A549 treated with Hydrocortisone at 1 μM for 4 hours (cell line): ENCODE measurements at places on chromosomes 7 and 10. TPM values are rescaled to one million over a fixed set of nuclear protein-coding genes. Genes with fewer than 3 reads are reported as not detected.

Gene UNCX
- total RNA-seq: 0.05 to 0.08 TPM (median 0.07 TPM) in 3 of 5 replicates, not detected in the others

Gene PIK3AP1
- total RNA-seq: 0.54 to 0.86 TPM (median 0.67 TPM) in 5 replicates

Gene FKBP6
- total RNA-seq: not detected in 5 replicates

Gene THSD7A
- total RNA-seq: 1.3 to 2.7 TPM (median 2.2 TPM) in 5 replicates

Gene HECW1
- 14.4 to 18.0 TPM (median 17.1 TPM) in 5 replicates for total RNA-seq

Gene AKR1D1
- not detected in 5 replicates for total RNA-seq

Gene ZNF503
- total RNA-seq: 6.7 to 9.0 TPM (median 8.5 TPM) in 5 replicates

Gene TMEM184A
- total RNA-seq: 7.0 to 9.9 TPM (median 9.0 TPM) in 5 replicates

Gene CUBN
- total RNA-seq: 0.06 to 0.10 TPM (median 0.08 TPM) in 5 replicates

Gene TMEM273
- total RNA-seq: not detected in 5 replicates

Gene PIP
- 0.35 to 0.64 TPM in 2 of 5 replicates, not detected in the others for total RNA-seq

Gene NAT16
- 0.08 to 0.17 TPM (median 0.15 TPM) in 5 replicates for total RNA-seq

Gene ADCYAP1R1
- total RNA-seq: 0.06 to 0.10 TPM in 2 of 5 replicates, not detected in the others

Gene PIK3CG
- not detected in 5 replicates for total RNA-seq

Gene SCIN
- total RNA-seq: 0.28 to 0.44 TPM (median 0.36 TPM) in 5 replicates

Gene CRPPA
- total RNA-seq: 0.43 to 0.78 TPM (median 0.74 TPM) in 5 replicates

Gene SLC25A40
- total RNA-seq: 5.7 to 11.0 TPM (median 7.7 TPM) in 5 replicates

Gene PVRIG
- total RNA-seq: 0.05 TPM in 1 of 5 replicates, not detected in the others

Gene LHFPL3
- not detected in 5 replicates for total RNA-seq

Gene FRMPD2
- total RNA-seq: 0.07 to 0.15 TPM (median 0.13 TPM) in 3 of 5 replicates, not detected in the others

Gene IGFBP1
- total RNA-seq: 48.1 to 74.5 TPM (median 60.9 TPM) in 5 replicates

Gene GIMAP2
- 0.08 to 0.15 TPM (median 0.09 TPM) in 3 of 5 replicates, not detected in the others for total RNA-seq

Gene LYZL2
- not detected in 5 replicates for total RNA-seq

Gene ACHE
- total RNA-seq: 2.4 to 3.2 TPM (median 3.0 TPM) in 5 replicates

Gene GNAT3
- total RNA-seq: not detected in 5 replicates

Gene SAMD9
- total RNA-seq: 2.3 to 5.1 TPM (median 3.9 TPM) in 5 replicates

Gene SEMA4G
- 6.9 to 8.5 TPM (median 7.8 TPM) in 5 replicates for total RNA-seq

Gene INSYN2A
- 1.3 to 2.1 TPM (median 1.6 TPM) in 5 replicates for total RNA-seq

Gene NEBL
- 8.1 to 11.9 TPM (median 10.9 TPM) in 5 replicates for total RNA-seq

Gene FOXP2
- not detected in 5 replicates for total RNA-seq

Gene ZNF736
- total RNA-seq: 0.06 to 0.07 TPM in 2 of 5 replicates, not detected in the others

Gene SH2D4B
- 0.03 TPM in 2 of 5 replicates, not detected in the others for total RNA-seq

Gene CALML3
- total RNA-seq: not detected in 5 replicates

Gene STYXL1
- 42.1 to 51.7 TPM (median 44.1 TPM) in 5 replicates for total RNA-seq

Gene ZNF425
- total RNA-seq: 1.1 to 1.7 TPM (median 1.4 TPM) in 5 replicates

Gene TRIM74
- total RNA-seq: 0.31 to 0.55 TPM (median 0.51 TPM) in 5 replicates

Gene FZD1
- total RNA-seq: 2.1 to 2.4 TPM (median 2.3 TPM) in 5 replicates

Gene KLHL7
- 21.1 to 27.0 TPM (median 25.0 TPM) in 5 replicates for total RNA-seq

Gene NEUROD6
- not detected in 5 replicates for total RNA-seq

Gene MAGI2
- 0.23 to 0.62 TPM (median 0.40 TPM) in 5 replicates for total RNA-seq

Gene PAOX
- 1.7 to 2.5 TPM (median 2.1 TPM) in 5 replicates for total RNA-seq

Gene SPDYE8
- not detected in 5 replicates for total RNA-seq

Gene PWWP2B
- total RNA-seq: 12.2 to 17.8 TPM (median 16.3 TPM) in 5 replicates

Gene SLC39A12
- not detected in 5 replicates for total RNA-seq

Gene CAMK2B
- 0.12 to 0.32 TPM (median 0.28 TPM) in 5 replicates for total RNA-seq

Gene SRRM3
- total RNA-seq: 8.8 to 12.6 TPM (median 11.1 TPM) in 5 replicates

Gene KNDC1
- total RNA-seq: 0.91 to 2.6 TPM (median 1.4 TPM) in 5 replicates

Gene CPA4
- total RNA-seq: 3.1 to 8.4 TPM (median 4.1 TPM) in 5 replicates

Gene CAV1
- 515 to 689 TPM (median 664 TPM) in 5 replicates for total RNA-seq

Gene TRPV5
- not detected in 5 replicates for total RNA-seq

Gene MACC1
- not detected in 5 replicates for total RNA-seq

Gene AVPI1
- 82.5 to 134 TPM (median 124 TPM) in 5 replicates for total RNA-seq

Gene ANKRD61
- 0.53 to 0.84 TPM (median 0.72 TPM) in 5 replicates for total RNA-seq

Gene KCNH2
- total RNA-seq: 2.9 to 3.6 TPM (median 3.3 TPM) in 5 replicates

Gene MOGAT3
- not detected in 5 replicates for total RNA-seq

Gene SLC26A5
- total RNA-seq: not detected in 5 replicates
